ENCODE measurements at places on chromosomes 7 and 10. TPM values are rescaled to one million over a fixed set of nuclear protein-coding genes. Genes with fewer than 3 reads are reported as not detected.
A peak's percentile ranks its signal among the peaks of the same experiment; 100 is the strongest.

FBXL13 gene
- 0.61 TPM for polyA plus RNA-seq

FOXP2 gene
- 0.93 TPM for polyA plus RNA-seq

TMEM213 gene
- polyA plus RNA-seq: 0.83 TPM

CDK14 gene
- 5.9 TPM for polyA plus RNA-seq

RAB19 gene
- 0.24 TPM for polyA plus RNA-seq

DNA sequence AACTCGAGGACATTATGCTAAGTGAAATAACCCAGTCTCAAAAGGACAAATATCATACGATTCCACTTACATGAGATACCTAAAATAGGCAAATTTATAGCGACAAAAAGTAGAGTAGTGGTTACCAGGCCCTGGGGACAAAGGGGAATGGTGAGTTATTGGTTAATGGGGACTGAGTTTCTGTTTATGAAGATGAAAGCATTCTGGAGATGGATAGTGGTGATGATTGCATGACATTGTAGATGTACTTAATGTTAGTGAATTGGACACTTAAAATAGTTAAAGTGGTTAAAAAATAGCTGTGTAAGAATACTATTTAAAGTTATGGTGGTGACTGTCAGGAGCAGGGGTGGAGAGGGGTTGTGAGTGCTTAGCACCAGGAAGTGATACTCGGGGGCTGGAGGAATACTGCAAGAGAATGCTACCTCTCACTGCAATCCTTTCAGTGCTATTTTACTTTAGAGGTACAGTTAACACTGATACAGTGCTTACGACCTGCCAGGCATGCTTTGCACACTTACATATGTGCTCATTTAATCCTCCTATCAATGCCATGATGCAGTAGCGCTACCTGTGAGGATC lies 16.7 kb upstream of the TEX36 start:
- H3K4me3 ChIP-seq: no peak overlapping the region
- no peak overlapping the region for H3K27ac ChIP-seq
- H3K36me3 ChIP-seq: no peaks in the 10 kb centered on the region
- H3K27me3 ChIP-seq: no peaks in the 10 kb centered on the region
- peaks cover 11% of the 10 kb centered on the region for H3K4me1 ChIP-seq

DNA sequence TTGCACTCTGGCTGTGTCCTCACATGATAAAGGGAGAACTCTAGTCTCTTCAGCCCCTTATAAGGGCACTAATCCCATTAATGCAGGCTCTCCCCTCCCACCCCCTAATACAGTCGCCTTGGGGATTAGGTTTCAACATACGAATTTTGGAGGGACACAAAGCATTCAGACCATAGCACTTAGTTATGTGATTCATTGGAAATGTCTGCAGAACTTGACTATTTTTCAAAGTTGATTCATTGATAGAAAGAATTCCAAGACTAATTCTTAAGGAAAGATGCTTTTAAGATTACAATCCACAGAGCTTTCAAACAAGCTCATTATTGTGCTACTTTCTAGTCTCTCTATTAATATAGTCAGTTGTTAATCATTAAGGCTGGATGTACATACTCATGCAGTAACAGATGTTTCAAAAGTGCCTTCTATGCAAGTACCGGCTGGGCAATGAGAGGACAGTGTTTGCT lies 85.3 kb upstream of the RPA3 start:
- no peaks in the 10 kb centered on the region for H3K27me3 ChIP-seq
- no peaks in the 10 kb centered on the region for H3K36me3 ChIP-seq
- no peak for DNase-seq
- no peaks in the 10 kb centered on the region for H3K4me1 ChIP-seq
- H3K4me3 ChIP-seq: no peak overlapping the region
- no peak overlapping the region for H3K27ac ChIP-seq

DNA sequence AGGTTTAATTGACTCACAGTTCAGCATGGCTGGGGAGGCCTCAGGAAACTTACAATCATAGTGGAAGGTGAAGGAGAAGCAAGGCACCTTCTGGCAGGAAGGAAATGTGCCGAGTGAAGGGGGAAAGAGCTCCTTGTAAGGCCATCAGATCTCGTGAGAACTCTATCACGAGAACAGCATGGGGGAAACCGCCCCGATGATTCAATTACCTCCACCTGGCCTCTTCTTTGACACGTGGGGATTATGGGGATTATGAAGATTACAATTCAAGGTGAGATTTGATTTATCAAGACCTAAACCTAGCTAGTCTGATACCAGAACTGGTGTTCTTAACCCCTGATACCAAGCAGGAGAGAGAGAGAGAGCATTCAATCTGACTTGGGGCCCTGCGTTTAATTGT lies 258.7 kb downstream of the PTEN start:
- no peaks in the 10 kb centered on the region for H3K36me3 ChIP-seq
- no peak overlapping the region for H3K4me3 ChIP-seq
- no peaks in the 10 kb centered on the region for H3K4me1 ChIP-seq
- no peak overlapping the region for H3K27ac ChIP-seq
- DNase-seq: no peak

GRCh38 chr10:78218798-78219490 lies 185.3 kb downstream of the RPS24 start:
- DNase-seq: no peak
- no peaks in the 10 kb centered on the region for H3K36me3 ChIP-seq
- no peaks in the 10 kb centered on the region for H3K27me3 ChIP-seq
- no peak overlapping the region for H3K27ac ChIP-seq
- peaks cover 6% of the 10 kb centered on the region for H3K4me1 ChIP-seq

- peak overlapping the region; percentile 2 for H3K4me3 ChIP-seq
- H3K27ac ChIP-seq: peak overlapping the region; percentile 76
- peaks cover 6% of the 10 kb centered on the region for H3K4me1 ChIP-seq
- no peaks in the 10 kb centered on the region for H3K27me3 ChIP-seq
- no peaks in the 10 kb centered on the region for H3K36me3 ChIP-seq
- no peak for DNase-seq
Measured at GRCh38 chr7:151520419-151521261, 945 bp upstream of the RHEB start.

GRCh38 chr7:104529567-104529966 lies 201.2 kb downstream of the LHFPL3 start:
- H3K27me3 ChIP-seq: no peaks in the 10 kb centered on the region
- H3K4me1 ChIP-seq: no peaks in the 10 kb centered on the region

- DNase-seq: no peak
- no peaks in the 10 kb centered on the region for H3K36me3 ChIP-seq
- no peaks in the 10 kb centered on the region for H3K4me1 ChIP-seq
- no peak overlapping the region for H3K27ac ChIP-seq
- no peaks in the 10 kb centered on the region for H3K27me3 ChIP-seq
Measured at GRCh38 chr7:37527109-37527508, 78.4 kb upstream of the ELMO1 start.

GRCh38 chr10:117609095-117609795 lies 66.7 kb downstream of the EMX2 start:
- no peak overlapping the region for H3K27ac ChIP-seq
- peak; percentile 66 for DNase-seq
- H3K4me1 ChIP-seq: no peaks in the 10 kb centered on the region
- H3K27me3 ChIP-seq: no peaks in the 10 kb centered on the region

DNA sequence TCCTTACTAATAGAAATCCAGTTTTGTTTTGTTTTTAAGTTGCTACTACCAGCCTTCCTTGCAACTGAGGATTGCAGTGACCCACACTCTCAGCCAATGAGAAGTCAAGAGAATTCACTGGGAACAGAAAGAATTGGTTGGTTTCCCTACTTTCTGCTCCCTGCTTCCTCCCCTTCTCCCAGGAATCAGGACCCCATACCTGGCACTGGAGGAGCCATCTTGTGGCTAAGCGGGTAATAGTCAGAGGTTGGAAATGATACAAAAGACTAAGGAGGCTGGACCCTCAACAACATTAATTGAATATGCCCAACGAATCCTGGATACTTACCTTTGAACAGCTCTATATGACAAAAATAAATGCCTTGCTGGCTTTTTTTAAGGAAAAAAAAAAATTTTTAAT lies 6.3 kb downstream of the TMEM176A start:
- H3K4me3 ChIP-seq: no peak overlapping the region
- DNase-seq: no peak
- no peaks in the 10 kb centered on the region for H3K36me3 ChIP-seq
- peaks cover 14% of the 10 kb centered on the region for H3K27me3 ChIP-seq
- no peaks in the 10 kb centered on the region for H3K4me1 ChIP-seq

DNA sequence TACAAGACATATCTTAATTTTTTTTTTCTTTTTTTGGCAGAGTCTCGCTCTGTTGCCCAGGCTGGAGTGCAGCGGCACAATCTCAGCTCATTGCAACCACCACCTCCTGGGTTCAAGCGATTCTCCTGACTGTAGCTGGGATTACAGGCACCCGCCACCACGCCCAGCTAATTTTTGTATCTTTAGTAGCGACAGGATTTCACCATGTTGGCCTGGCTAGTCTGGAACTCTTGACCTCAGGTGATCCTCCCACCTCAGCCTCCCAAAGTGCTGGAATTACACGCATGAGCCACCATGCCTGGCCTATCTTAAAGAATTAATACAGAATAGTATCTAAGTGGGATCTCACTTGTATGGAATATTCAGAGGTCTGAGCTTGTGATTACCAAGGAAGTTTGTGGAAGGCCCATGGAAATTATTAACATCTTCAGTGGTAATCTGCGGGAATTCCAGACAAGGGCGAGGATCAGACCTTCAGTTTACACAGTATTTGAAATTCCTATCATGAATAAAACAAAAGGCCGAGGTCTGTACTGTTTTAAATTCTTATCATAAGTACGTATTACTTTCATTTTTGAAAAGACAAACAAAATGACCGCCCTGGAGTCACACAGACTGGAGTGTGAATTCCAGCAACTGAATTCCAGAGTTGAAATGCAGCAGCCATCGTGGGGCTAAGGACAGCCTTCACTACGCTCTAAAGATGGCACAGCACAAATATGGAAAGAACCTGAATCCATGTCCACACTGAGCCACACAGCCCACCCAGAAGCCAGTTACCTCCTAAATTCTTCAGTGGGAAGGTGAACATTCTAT lies 16.7 kb downstream of the GPRIN2 start:
- H3K4me3 ChIP-seq: no peak overlapping the region
- peak; percentile 82 for DNase-seq
- no peaks in the 10 kb centered on the region for H3K36me3 ChIP-seq
- peak overlapping the region; percentile 27 for H3K27ac ChIP-seq

DNA sequence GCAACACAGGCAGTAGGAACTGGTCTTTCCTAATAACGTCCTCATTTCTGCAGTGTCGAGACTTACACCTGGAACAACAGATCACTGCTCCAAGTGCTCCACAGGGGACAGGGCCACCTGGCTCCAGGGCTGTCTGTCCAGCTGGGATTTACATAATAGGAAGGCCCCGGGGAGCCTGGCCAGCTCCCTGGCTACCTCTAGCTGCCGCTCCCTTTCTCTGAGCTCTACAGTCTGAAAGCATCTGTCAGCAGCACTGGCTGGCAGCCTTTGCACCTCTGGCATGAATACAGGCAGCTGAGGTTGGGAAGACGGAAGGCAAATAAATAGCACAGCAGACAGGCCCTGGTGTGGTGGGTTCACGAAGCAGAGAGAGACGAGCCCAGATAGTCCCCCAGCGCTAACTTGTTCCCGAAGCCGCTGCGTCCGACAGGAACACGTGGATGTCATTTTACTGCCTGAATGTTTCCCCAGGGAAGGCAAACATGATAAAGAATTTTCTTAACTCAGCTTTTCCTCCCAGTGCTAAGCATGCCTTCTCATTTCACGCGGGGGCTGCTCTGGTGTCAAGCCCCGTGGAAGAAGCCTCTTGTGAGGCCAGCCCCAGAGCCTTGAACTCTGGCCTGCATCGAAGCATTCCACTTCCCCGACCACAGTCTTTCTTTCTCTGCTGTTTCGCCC lies 105.4 kb downstream of the ITIH5 start:
- peaks cover 51% of the 10 kb centered on the region for H3K4me1 ChIP-seq
- H3K4me3 ChIP-seq: no peak overlapping the region
- H3K36me3 ChIP-seq: no peaks in the 10 kb centered on the region
- H3K27ac ChIP-seq: no peak overlapping the region

- no peak overlapping the region for H3K4me3 ChIP-seq
- no peak for DNase-seq
- no peaks in the 10 kb centered on the region for H3K27me3 ChIP-seq
- H3K36me3 ChIP-seq: no peaks in the 10 kb centered on the region
Measured at GRCh38 chr10:98338896-98339295, 70.9 kb upstream of the LOXL4 start.

GRCh38 chr7:33979807-33980355 lies 74.5 kb downstream of the BMPER start:
- peaks cover 2% of the 10 kb centered on the region for H3K4me1 ChIP-seq
- peaks cover 4% of the 10 kb centered on the region for H3K36me3 ChIP-seq
- no peaks in the 10 kb centered on the region for H3K27me3 ChIP-seq
- H3K27ac ChIP-seq: no peak overlapping the region
- H3K4me3 ChIP-seq: no peak overlapping the region

DNA sequence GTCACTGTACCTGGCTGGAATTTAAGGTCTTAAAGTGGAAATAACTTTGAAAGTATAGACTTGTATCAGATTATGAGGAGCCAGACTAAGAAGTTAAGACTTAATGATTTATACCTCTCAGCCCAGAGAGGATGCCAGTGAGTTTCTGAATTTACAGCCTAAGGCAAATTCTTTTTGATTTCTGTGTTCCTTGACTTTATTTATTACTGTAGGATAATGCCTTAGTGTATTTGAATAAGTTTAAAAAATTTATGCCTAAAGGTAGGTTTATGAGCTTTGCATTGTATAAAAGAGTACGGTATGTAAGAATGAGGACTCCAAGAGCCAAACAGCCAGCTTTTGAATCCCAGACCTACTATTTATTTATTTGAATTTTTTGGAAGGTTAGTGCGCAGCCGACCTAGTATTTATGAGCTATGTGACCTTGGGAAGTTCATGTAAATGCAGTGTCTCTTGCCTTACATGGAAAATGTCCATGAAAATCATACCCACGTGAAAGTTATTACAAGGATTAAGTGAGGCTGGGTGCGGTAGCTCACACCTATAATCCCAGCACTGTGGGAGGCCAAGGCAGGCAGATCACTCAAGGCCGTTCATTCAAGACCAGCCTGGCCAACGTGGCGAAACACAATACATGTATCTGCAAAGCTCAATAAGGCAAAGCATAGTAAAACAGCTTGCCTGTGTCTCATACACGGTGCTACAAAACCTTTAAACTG lies 174.6 kb downstream of the AUTS2 start:
- no peak overlapping the region for H3K27ac ChIP-seq
- no peak for DNase-seq
- H3K36me3 ChIP-seq: no peaks in the 10 kb centered on the region

DNA sequence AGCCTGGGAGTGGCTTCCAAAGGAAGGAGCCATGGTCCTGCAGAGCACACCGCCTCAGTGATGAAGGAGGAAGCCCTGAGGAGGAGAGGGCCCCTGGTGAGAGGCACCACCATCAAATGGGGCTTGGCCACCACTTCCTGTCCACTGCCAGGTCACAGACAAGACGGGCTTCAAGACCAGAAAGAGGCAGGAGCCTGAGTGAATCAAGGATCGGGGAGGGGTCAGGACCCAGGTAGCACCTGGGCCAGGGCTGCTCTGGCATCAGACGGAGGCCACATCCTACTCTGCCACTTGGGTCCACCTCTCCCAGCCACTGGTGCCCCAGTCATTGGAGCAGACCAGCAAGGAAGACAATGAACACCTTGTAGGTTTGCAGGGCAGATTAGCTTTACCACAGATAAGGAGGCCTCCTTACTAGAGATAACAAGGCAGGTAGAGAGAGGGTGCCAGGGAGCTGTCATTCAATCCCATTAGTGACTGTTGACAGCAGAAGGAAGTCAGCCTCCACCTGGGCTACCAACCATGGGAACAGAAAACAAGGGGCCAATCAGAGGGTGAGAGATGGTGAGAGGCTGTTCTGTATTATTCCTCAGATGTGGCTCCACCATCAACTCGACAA lies 143.4 kb downstream of the TNS3 start:
- no peak for DNase-seq
- H3K27me3 ChIP-seq: no peaks in the 10 kb centered on the region
- H3K36me3 ChIP-seq: peaks cover 14% of the 10 kb centered on the region

Measured in lung (tissue), 17 donors.